WTC11 (cell line): ENCODE measurements at places on chromosomes 2 and 18. TPM values are rescaled to one million over a fixed set of nuclear protein-coding genes. Genes with fewer than 3 reads are reported as not detected.

DNA sequence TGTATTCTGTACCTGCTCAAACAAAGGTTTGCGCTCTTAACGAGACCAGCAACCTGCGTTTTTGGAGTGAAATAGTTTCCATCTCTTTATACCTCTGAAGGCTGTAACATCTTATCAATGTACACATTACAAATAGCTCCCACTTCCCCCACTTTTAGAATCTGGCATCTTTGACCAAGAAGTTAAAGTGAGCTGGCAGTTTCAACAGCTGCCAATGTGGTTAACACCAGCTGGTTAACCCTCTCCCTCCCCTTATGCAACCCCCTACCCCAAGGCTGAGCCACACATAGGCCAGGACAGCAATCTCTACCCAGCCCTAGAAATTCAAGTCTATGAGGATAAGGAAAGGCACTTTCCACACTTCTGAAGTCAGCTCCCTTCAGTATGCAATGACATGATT lies 2.2 kb upstream of the SERTAD2 start:
- H3K4me3 ChIP-seq: no peak overlapping the region
- DNase-seq: no peak

DNA sequence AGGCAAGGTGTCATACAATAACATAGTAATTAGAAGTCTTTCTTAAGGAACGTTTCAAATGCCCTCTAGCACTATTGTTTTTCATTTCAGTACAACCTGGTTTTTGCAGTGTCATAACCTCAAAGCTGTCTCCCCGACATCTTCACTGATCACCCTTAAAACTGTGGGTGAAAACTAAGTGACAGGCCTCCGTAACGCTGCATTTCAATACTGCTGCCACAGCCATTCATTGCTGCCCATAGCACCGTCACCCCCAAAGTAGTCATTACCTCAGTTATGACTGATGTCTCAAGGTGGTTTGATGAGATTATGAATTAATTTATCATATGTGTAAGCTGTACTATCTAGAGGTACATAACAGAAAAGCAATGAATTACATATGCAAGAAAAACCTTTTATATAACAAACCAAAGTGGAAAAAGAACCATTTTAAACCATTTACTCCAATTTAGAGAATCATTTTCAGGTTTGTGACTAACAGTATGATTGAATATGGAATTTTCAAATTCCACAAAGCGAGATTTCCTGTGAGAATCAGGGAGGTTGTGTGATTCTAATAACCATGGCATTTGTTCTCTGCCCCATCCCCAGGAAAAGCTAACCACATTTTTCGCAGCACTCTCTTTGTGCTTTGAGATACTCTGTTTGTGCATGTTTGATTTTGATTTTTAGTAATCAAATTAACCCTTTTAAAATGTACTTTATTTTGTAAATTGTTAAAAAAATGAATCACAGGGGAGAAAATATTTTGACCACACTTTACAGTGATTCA lies 263.0 kb downstream of the PTGR3 start:
- no peak for DNase-seq
- H3K4me1 ChIP-seq: peaks cover 59% of the 10 kb centered on the region
- no peaks in the 10 kb centered on the region for H3K27me3 ChIP-seq
- no peak overlapping the region for H3K4me3 ChIP-seq
- no peaks in the 10 kb centered on the region for H3K36me3 ChIP-seq

The ECEL1 gene
- 21.4 to 23.3 TPM (median 21.9 TPM) in 3 replicates for total RNA-seq

DNA sequence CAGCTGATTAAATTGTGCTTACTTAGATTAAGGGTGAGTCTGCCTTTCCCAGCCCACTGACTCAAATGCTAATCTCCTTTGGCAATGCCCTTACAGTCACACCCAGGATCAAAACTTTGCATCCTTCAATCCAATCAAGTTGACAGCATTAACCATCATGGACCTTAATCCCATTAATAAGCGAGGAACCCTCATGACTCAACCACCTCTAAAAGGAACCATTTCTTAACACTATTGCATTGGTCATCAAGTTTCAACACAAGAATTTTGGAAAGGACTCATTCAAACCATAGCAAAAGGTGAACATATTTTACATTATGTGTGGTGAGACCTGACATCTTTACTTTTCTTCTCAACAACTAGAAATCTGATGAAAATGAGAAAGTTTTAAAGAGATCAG lies 187.0 kb downstream of the OSR1 start:
- no peak for DNase-seq
- H3K36me3 ChIP-seq: peaks cover 16% of the 10 kb centered on the region
- no peak overlapping the region for H3K27ac ChIP-seq
- H3K27me3 ChIP-seq: no peaks in the 10 kb centered on the region
- H3K4me1 ChIP-seq: peaks cover 16% of the 10 kb centered on the region

- no peak for DNase-seq
- no peak overlapping the region for H3K27ac ChIP-seq
- peaks cover 50% of the 10 kb centered on the region for H3K4me1 ChIP-seq
- no peaks in the 10 kb centered on the region for H3K27me3 ChIP-seq
These were observed 24.4 kb downstream of the NFE2L2 start for GRCh38 chr2:177239932-177240630.
